Smooth muscle cell of the pulmonary artery (primary cell): ENCODE measurements at places on chromosomes 5 and 9. TPM values are rescaled to one million over a fixed set of nuclear protein-coding genes. Genes with fewer than 3 reads are reported as not detected.

Gene GNA14
- total RNA-seq: 1.6 and 6.3 TPM in 2 replicates

Gene COL15A1
- total RNA-seq: 77.7 and 229 TPM in 2 replicates

Gene MCC
- total RNA-seq: 33.4 and 49.0 TPM in 2 replicates

Gene FOXD4L3
- 0.07 and 0.10 TPM in 2 replicates for total RNA-seq

Gene PCDHB7
- 0.33 and 1.1 TPM in 2 replicates for total RNA-seq

Gene STKLD1
- total RNA-seq: 0.20 and 0.33 TPM in 2 replicates

Gene GPRIN1
- 2.1 and 2.9 TPM in 2 replicates for total RNA-seq

Gene IL33
- total RNA-seq: 65.7 and 214 TPM in 2 replicates

Gene LCN6
- total RNA-seq: not detected in 2 replicates

Gene THG1L
- 16.6 and 24.0 TPM in 2 replicates for total RNA-seq

Gene SPOCK1
- 305 and 1,070 TPM in 2 replicates for total RNA-seq

Gene PCDHGA11
- total RNA-seq: 20.6 and 27.7 TPM in 2 replicates

Gene DND1
- 0.07 and 0.13 TPM in 2 replicates for total RNA-seq

Gene BAAT
- 0.07 TPM in 1 of 2 replicates, not detected in the other for total RNA-seq

Gene DDX4
- total RNA-seq: not detected in 2 replicates

Gene OTULINL
- total RNA-seq: 0.46 and 1.0 TPM in 2 replicates

Gene IPO11
- total RNA-seq: 32.0 and 32.4 TPM in 2 replicates

Gene THBS4
- 0.63 and 2.1 TPM in 2 replicates for total RNA-seq

Gene MARCOL
- not detected in 2 replicates for total RNA-seq

Gene INSL6
- total RNA-seq: not detected in 2 replicates

Gene LHX6
- not detected in 2 replicates for total RNA-seq

Gene AMBP
- not detected in 2 replicates for total RNA-seq

Gene TMEM174
- total RNA-seq: not detected in 2 replicates

Gene HTR4
- 0.07 and 3.3 TPM in 2 replicates for total RNA-seq

Gene FRMD3
- 2.6 and 6.9 TPM in 2 replicates for total RNA-seq

Gene IFNA13
- not detected in 2 replicates for total RNA-seq

Gene GFI1B
- total RNA-seq: not detected in 2 replicates

Gene NDOR1
- total RNA-seq: 4.5 and 6.3 TPM in 2 replicates

Gene MZB1
- total RNA-seq: not detected in 2 replicates

Gene SLC25A2
- 0.13 and 0.26 TPM in 2 replicates for total RNA-seq

Gene PTPA
- total RNA-seq: 137 and 202 TPM in 2 replicates

Gene ANKRD18A
- total RNA-seq: not detected in 2 replicates

Gene NOL6
- total RNA-seq: 24.0 and 39.5 TPM in 2 replicates

Gene HK3
- total RNA-seq: not detected in 2 replicates

Gene IL3
- not detected in 2 replicates for total RNA-seq

Gene PITX1
- total RNA-seq: 0.78 and 3.5 TPM in 2 replicates

Gene SUSD3
- total RNA-seq: 0.36 TPM in 1 of 2 replicates, not detected in the other

Gene ADRA1B
- 0.26 and 0.43 TPM in 2 replicates for total RNA-seq

Gene VPS13A
- total RNA-seq: 26.4 and 31.9 TPM in 2 replicates

Gene PCDHB12
- total RNA-seq: 0.26 and 0.46 TPM in 2 replicates

Gene IL12B
- not detected in 2 replicates for total RNA-seq

Gene HCN1
- under 0.01 and 0.03 TPM in 2 replicates for total RNA-seq

Gene C9
- not detected in 2 replicates for total RNA-seq

Gene ZCCHC10
- 7.6 and 9.3 TPM in 2 replicates for total RNA-seq

Gene ASS1
- total RNA-seq: 86.8 and 138 TPM in 2 replicates

Gene MARVELD2
- total RNA-seq: 1.6 and 1.7 TPM in 2 replicates

Gene EPB41L4A
- total RNA-seq: 2.5 and 7.3 TPM in 2 replicates

Gene LCN1
- 0.20 and 0.43 TPM in 2 replicates for total RNA-seq

Gene CNTFR
- 0.07 TPM in 1 of 2 replicates, not detected in the other for total RNA-seq

Gene GABRA1
- total RNA-seq: 0.17 TPM in 1 of 2 replicates, not detected in the other

Gene PCDHGB5
- 34.3 and 47.0 TPM in 2 replicates for total RNA-seq

Gene FYB1
- 0.03 and 0.07 TPM in 2 replicates for total RNA-seq

Gene SH3PXD2B
- total RNA-seq: 27.9 and 31.4 TPM in 2 replicates

Gene IFNK
- not detected in 2 replicates for total RNA-seq

Gene IL5
- total RNA-seq: not detected in 2 replicates
